Amygdala (tissue), 56 donors: ENCODE measurements at places on chromosomes 13 and 19.

DNA sequence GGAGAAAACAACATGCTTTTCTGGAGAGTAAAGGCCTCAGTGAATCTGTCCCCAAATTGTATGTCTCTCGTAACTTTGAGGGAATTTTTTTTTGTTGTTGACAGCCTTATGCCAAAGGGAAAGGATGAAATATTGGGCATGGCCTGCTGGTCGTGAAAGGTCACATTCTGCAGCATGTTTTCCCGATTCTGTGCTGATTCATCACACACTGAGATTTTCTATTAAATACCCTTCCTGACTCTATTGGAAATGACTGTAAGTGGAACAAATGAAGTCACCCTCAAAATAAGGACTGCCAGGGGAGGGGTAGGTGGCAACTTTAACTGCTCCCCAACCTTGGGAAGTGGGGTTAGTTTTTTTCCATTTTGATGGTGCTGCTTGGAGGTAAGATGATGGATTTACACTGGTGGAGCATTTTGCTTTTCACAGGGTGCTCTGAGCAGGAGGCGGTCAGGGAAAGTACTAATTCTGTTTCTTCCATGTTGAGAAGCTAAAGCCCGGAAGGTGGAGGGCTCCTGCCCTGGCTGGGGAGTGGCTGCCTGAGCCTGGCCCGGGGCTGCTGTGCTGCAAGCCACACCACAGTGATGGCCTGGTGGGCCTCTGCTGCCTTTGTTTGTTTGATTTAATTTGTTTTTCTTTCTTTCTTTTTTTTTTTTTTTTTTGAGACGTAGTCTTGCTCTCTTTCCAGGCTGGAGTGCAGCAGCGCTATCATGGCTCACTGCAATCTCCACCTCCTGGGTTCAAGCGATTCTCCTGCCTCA is 116.8 kb upstream of the SPATA13 start:
- no peak for DNase-seq

- no peak for DNase-seq
Measured at GRCh38 chr19:58509731-58510083, 2.1 kb downstream of the SLC27A5 start.

- DNase-seq: no peak
Measured at GRCh38 chr13:38348861-38349389, 726 bp upstream of the UFM1 start.

DNA sequence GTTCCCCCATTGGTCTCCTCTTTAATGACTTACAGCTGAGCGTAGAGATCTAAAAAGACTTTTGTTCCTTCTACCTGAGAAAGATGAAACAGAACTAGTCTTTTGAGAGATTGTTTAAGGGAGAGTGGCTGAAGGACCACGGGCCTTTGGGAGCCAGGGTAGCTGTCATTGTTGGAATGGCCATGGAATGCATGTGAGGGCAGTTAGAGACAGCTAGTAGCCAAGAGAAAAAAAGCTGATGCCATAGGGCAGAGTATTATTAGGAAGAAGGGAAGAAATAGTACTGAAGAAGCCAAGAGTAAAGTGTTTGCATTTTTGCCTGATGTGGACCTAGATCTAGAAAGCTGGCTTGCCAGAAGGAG is 5.6 kb downstream of the ZNF507 start:
- DNase-seq: no peak

- DNase-seq: no peak
Measured at GRCh38 chr13:61113140-61113658, 302.4 kb downstream of the PCDH20 start.

DNA sequence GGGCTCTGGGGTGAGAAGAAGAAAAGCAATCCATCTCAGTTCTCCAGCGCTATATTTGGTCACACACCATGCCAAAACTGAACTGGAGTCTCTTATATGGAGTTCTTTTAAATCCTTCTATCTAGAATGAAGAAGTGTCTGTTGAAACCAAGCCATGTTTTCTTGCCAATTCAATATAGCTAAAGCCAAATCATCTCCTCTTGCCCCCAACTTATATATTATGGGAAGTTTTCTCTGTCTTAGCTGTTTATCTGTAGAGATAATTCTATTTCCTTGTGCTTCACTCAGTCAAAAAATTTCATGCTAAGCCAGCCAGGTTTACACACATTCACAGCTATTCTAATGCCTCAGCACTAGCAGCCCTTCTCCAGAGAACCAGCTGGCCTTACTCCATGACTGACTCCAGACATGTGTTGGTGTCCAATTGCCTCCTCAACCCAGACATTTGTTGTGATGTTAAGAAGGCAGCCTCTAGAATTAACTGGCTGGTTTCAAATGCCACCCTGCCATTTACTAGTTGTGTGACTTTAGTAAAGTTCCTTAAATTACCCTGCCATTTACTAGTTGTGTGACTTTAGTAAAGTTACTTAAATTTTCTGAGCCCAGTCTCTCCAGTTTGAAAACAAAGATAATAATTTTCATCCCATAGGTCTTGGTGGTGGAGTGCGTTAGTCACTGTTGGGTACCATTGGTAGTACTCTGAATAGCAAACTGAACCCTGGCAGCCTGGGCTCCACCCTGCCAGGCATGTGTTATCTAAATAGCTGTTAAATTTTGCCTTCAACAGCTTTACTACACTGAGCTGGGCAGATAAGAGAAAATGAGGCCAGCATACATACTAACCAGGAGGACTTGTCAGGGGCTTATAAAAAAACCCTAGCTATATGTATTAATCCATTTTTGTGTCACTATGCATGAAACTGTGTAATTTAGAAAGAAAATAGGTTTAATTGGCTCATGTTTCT is 525.1 kb downstream of the LMO7 start:
- DNase-seq: no peak

DNA sequence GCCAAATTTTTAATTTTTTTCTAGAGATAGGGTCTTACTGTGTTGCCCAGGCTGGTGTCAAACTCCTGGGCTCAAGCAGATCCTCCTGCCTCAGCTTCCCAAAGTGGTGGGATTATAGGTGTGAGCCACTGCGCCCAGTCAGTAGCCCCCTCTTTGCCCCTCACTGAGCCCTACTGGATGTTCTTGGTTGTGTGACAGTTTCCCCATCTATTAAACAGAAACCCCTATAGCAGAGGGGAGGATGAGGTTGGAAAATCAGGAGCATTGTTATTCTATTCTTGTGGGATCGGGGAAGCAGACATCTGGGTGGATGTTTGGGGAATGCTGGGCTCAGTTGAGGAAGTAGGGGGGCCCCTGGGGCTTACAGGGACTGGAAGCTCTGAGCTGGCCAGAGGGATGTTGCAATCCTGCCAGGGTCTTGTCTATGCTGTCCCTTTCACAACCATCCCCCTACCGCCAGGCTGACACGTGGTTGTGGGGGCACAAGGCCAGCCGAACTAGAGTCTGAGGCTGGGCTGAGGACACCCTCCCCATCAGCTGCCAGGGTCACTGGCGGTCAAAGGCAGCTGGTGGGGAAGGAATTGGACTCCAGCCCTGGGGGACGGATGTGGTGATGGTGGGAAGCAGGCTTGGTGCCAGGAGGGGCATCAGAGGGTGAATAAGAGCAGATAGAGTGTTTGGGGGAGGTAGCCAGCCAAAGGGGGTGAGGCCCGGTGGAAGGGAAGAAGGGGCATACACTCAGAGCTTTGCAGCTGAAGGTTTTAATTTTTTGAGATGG is 10.9 kb downstream of the APOC1 start:
- DNase-seq: peak; percentile 81

GRCh38 chr13:93744886-93745285 is 518.3 kb downstream of the GPC6 start:
- no peak for DNase-seq

GRCh38 chr13:37795326-37795725 is 74.2 kb downstream of the TRPC4 start:
- DNase-seq: no peak

DNA sequence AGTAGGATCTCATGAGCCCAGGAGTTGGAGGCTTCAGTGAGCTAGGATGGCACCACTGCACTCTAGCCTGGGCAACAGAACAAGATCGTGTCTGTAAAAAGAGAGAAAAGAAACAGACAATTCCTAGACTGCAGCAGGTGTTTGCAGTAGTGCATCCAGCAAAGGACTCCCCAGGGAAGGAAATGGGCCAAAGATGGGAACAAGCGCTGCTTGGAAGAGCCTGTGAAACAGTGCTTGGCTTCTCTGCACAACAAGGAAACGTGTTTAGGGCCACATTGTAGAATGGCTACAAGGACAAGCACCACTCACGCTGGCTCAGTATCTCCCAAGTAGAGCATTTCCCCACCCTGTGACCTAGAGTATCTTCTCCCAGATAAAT is 35.5 kb upstream of the LDLR start:
- DNase-seq: no peak

- DNase-seq: no peak
Measured at GRCh38 chr19:8503510-8503909, 1.1 kb upstream of the PRAM1 start.
